Stimulated activated CD4-positive, alpha-beta T cell treated with anti-CD3 and anti-CD28 coated beads, TNF-alpha, amount 100 ng/mL, for 24 hours (primary cell): ENCODE measurements at places on chromosomes 3 and 15.

DNA sequence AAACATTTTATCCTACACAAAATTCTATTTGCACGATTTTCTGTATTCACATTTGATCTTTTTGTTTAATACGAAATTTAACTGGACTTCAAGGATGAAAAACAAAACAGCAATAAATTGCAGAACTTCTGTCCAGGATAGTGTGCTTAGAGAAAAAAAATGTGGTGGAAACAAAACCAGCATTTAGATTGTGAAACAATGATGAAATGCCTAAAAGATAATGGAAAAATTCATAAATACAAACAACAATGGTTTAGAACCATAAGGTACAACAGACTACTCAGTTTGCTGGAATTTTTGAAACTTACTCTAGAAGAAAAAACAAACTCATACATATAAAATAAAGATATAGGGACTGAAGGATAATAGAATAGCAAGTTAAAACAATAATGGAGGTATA lies 234.0 kb downstream of the BCHE start:
- DNase-seq, result no peak

DNA sequence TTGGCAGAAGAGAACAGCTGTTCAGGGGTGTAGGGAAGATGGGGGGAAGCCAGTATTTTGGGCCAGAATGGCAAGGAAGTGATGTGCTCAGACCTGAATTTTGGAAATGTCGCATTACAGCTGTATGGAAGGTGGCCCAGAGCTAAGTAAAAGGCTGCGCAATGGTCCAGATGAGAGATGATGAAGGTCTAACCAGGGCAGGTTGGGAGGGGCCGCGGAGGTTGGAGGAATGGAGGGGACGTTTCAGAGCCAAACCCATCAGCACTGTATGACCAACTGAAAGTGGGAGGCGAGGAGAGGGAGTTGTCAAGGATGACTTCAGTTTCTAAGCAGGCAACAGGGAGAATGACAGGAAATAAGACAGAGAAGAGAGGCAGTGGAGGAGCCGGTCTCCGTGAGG lies 60.8 kb downstream of the ADCY5 start:
- no peak for DNase-seq

GRCh38 chr3:172461530-172462138 lies 13.4 kb upstream of the GHSR start:
- DNase-seq, result no peak

DNA sequence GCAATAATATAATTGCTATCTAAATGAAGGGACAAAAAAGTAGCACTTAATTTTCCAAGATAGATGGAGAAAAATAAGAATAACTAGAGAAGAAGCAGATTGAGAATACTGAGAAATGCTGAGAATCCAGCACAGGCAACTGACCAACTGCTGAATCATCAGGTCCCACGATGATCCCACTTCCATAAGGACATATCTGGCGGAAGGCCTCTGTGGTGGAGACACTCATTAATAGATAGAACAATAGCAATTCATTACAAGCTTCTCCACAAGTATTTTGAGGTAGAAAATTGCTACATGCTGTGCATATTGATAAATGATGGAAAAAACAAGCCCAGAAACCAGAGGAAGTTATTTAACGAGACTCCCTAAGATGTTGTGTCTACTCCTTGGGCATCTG lies 105.9 kb downstream of the DUT start:
- DNase-seq, result no peak

DNA sequence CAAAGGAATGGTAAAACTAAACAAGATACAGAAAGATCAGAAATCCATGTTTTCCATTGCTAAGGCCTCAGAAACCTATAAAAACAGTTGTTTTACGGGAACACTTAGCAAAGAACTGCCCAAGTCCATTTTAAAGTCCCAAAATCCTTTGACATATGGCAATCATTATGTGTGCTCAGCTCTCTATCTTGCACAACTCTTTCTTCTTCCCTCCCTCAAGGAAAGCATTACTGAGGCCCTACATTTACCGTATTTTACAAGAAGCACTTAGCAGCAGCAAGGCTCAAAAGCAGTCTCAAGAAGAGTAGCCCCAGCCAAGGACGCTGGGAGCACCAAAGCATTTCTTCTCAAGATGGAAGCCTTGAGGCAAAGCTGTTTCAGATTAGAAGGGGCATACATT lies 169.6 kb upstream of the LRTM1 start:
- DNase-seq, result no peak

DNA sequence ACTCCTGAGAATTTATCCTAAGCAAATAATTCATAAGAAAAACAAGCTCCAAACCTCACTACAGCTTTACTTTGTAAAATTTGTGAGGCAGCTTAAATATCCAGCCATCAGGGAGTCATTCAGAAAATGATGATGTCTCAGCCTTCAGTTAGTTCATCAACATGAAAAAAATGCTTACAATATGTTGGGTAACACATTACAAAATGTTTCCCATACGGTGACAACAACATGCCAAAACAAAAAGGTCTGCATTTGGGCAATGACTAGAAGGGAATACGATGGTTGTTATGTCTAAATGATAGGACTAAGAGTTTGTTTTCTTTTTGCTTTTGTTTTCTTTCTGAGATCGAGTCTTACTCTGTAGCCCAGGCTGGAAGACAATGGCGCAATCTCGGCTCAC lies 47.0 kb upstream of the CFAP161 start:
- no peak for DNase-seq

DNA sequence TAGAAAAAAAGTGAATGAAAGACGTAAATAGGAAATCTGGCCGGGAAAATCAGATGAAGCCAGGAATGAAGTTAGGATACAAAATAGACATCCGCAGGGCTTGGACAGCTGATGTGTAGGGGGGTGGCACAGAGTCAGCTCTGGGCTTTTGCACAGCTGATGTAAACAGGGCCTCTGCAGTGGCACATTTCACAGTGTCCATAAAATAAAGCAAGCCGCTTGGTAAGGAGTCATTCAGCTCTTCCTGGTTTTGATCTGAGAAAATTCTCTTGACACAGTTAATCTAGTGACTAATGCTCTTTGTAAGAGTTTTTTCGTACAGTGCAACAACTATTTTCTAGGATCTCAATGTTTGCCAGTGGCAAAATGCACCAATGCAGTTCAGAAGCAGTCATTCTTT lies 153.3 kb downstream of the USP13 start:
- DNase-seq, result no peak

GRCh38 chr3:102722317-102722716 lies 287.5 kb downstream of the ZPLD1 start:
- no peak for DNase-seq

- DNase-seq, result no peak
Observed at GRCh38 chr3:56835650-56836227, 34.0 kb upstream of the ARHGEF3 start.

GRCh38 chr3:25594007-25594502 lies 70.7 kb downstream of the TOP2B start:
- DNase-seq, result no peak

DNA sequence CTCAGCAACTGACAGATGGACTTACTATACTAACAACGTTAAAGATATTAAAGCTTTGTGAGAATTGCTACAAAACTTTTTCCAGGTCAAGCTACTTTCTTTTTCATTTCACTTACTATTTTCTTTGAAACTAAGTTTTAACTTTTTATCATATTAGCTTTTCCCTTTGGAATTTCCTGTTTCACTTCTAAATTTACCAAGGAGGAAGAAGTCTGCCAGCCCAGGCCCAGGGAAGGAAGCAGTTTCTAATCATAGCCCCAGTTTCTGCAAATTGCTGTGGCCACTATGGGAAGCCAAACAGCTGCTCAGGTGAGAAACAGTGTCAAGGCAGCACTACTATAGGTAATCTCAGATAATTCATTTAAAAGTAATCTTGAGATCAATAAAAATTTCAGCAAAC lies 18.4 kb downstream of the CYFIP1 start:
- no peak for DNase-seq

DNA sequence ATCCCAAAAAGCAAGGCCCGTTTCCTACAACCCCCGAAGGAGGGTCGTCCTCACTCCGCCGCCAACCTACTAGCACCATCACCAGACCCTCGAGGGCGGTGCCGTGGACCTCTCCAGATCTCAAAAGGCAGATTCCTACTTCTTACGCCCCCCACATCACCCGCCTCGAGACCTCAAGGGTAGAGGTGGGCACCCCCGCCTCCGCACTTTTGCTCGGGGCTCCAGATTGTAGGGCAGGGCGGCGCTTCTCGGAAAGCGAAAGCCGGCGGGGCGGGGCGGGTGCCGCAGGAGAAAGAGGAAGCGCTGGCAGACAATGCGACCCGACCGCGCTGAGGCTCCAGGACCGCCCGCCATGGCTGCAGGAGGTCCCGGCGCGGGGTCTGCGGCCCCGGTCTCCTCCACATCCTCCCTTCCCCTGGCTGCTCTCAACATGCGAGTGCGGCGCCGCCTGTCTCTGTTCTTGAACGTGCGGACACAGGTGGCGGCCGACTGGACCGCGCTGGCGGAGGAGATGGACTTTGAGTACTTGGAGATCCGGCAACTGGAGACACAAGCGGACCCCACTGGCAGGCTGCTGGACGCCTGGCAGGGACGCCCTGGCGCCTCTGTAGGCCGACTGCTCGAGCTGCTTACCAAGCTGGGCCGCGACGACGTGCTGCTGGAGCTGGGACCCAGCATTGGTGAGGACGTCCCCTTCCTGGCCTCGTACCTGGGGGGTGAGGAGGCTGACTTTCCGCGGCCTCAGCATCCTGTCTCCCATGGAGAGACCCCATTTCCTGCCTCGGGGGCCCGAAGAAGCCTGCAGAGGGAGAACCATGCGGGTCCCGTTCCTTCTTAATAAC lies at the start of gene MYD88:
TSS of gene MYD88 (plus strand) at position 313 of the 842 bp plus-strand sequence. CDS start at position 353, 40 bp downstream.
- DNase-seq, result peak; percentile 84

- DNase-seq, result no peak
Observed at GRCh38 chr15:101702077-101702476, 22.2 kb downstream of the TARS3 start.

GRCh38 chr3:48299746-48300712 lies 33.4 kb downstream of the SPINK8 start:
- no peak for DNase-seq

DNA sequence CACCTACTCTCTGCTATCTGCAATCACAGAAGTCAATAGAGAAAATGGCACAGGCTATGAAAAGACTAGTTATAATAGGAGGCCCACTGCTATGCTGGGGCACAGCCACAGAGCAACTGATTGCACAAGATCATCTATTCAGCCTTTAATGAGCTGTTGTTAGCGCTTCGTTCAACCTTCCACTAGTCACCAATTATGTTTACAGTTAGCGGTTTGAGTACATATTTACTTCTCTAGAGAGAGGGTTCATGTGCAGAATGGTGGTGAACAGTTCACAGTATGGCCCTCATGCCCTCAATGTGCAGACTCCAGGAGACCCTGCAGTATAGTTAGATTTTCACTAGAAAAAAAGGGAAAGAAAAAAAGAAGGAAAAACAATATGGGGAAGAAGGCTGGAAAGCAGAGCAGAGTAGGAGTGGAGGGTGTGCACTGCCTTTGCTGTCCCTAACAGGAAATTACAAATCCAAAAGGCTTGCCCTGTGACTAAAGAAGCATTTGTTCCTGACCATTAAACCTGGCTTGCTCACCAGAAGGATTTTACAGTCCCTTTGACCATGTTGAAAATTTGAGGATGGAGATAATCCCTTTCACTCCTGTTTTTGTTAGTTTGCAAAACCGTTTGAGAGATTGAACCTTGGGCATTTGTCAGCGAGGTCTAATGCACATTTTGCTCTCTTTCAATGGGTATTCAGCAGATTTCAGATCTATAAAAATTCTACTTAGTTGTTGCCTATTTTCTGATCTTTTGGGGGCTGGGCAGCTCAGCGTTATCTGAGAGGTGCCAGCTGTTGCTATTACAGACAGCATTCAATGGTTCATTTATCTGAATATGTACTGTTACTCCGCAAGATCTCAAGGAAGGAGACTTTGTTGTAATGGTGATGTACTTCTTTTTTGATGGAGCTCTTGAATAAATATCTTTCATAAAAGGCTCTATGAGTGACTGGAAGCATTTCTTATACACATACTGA lies 296.1 kb downstream of the LSAMP start:
- DNase-seq, result no peak

DNA sequence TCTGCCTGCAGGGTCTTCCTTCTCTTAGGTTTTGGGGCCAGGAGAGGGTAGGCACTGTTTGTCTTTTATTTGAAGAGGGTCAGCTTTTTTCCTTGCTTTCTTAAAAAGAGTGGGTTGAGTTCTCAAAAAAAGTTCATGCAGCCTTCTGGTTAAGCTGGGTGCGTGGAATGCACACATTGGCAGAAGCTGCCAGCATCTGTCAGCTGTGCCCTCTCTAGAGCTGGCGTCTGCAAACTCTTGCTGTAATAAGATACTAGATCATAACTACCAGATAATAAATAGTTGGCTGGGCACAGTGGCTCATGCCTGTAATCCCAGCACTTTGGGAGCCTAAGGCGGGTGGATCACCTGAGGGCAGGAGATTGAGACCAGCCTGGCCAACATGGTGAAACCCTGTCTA lies 373.4 kb downstream of the OCA2 start:
- DNase-seq, result no peak

- no peak for DNase-seq
Observed at GRCh38 chr3:4976109-4976508, 3.1 kb upstream of the BHLHE40 start.

- DNase-seq, result no peak
Observed at GRCh38 chr3:24582431-24583403, 88.1 kb upstream of the THRB start.

- no peak for DNase-seq
Observed at GRCh38 chr3:9638155-9638554, 11.2 kb upstream of the MTMR14 start.

- no peak for DNase-seq
Observed at GRCh38 chr15:73633991-73634495, 854 bp upstream of the NPTN start.

DNA sequence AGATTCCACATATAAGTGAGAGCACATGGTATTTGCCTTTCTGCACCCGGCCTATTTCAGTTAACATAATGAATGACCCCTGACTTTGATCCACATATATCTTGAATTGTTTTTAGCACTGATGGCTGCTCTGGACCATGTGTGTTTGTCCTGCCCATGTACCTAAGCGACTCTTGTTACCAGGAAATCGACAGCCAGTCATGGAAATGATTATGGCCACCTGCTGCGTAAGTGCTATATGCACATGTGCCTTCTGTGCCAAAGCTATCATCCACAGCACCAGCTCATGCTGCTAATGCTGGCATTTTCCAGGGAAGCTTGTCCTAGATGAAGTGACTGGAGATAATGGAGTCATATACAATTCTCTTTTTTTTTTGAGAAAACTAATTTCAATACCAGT lies 103.7 kb downstream of the PEX5L start:
- no peak for DNase-seq
